Smooth muscle cell of the pulmonary artery (primary cell): ENCODE measurements at places on chromosomes 6 and 20. TPM values are rescaled to one million over a fixed set of nuclear protein-coding genes. Genes with fewer than 3 reads are reported as not detected.

The COL21A1 gene
- total RNA-seq = 1.6 and 23.1 TPM in 2 replicates

The PPP1R16B gene
- 0.13 TPM in 2 replicates for total RNA-seq

The ADGB gene
- total RNA-seq = not detected in 2 replicates

The BPI gene
- 0.13 and 0.30 TPM in 2 replicates for total RNA-seq

The SLC4A11 gene
- 0.20 and 1.2 TPM in 2 replicates for total RNA-seq

The CALHM4 gene
- 0.20 TPM in 1 of 2 replicates, not detected in the other for total RNA-seq

The C2 gene
- 1.7 and 4.7 TPM in 2 replicates for total RNA-seq

The TMEM30A gene
- 179 and 281 TPM in 2 replicates for total RNA-seq
